Activated CD4-positive, alpha-beta T cell treated with anti-CD3 and anti-CD28 coated beads, Interleukin-2, amount 50 U/mL, for 24 hours (primary cell): ENCODE measurements at places on chromosomes 6 and 20.

GRCh38 chr6:136920671-136921380, 1.3 kb upstream of the SLC35D3 start:
- DNase-seq: peak; percentile 1

DNA sequence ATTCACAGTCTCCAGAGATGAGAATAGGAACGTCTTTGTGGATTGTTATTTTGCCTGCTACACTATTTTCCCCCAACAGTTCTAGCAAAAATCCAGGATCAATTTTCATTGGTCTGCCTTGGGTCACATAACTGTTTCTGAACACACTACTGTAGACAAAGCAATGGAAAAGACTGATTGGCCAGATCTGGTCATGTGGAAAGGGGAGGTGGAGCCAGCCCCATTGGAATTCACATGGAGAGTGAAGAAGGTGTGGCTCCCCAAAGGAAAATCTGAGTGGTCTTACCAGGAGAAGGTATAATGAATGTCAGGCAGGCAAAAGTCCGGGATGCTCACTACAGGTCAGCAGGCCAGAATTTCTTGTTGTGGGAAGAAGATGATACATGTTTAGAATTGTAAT, 9.5 kb upstream of the TP53RK start:
- DNase-seq: no peak

DNA sequence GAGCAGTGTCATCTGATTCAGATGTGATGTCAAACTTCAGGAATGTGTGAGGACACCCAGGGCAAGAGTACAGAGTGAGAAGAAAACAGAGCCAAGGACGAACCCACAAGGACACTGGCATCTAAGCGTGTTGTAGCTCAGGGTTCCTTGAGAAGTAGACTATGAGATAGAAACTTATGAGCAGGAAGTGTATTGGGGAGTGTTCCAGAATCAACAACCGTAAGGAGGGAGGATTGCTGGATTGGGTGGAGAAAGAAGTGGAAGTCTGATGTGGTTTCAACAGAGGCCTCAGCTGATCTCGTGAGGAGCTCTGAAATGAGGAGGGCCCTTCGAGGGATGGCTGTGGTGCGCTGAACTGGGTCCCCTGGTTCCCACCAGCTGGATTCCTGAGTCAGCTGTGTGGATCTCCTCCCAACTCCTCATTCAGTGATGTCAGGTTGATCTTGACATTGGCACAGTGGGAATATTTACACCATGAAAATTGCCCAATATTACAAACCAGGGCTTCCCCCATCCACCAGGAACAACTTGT, 25.7 kb upstream of the IGF2R start:
- no peak for DNase-seq

DNA sequence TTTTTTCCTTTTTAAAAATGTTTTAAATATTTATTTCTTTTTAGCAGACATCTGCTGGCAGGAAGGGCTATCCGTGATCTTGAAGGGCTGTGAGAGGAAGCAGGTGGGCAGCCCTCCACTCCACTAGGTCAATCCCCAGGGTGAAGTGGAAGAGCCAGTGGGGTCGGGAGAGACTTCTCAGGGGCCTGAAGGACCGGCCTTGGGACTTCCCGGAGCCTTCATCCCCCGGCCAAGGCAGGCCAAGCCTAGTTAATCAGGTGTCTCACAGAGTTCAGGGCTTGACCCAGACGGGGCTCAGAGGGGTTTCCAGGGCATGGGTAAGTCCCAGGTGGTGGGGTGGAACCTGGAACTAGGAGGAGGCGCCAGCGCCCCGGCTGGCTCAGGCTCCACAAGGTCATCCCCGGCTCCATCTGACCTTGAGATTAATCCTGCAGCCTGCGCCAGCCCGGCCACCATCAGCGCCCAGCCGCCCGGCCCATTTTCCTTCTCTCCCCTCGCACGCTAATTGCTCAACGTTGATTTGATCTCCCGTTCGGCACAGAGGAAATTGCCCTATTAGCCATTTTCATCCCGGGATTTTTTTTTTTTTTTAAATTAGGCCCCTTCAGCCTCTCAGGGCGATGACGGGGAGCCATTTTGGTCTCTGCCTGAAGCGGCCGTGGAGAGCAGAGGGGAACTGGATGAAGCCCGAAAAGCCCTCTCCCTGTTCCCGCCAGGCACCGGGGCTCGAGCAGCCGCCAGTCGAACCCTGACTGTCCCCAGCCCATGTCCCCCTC, 44.4 kb downstream of the MDFI start:
- no peak for DNase-seq

- DNase-seq: no peak
These were observed 9.6 kb downstream of the SLC18B1 start for GRCh38 chr6:132788658-132789395.

- no peak for DNase-seq
These were observed 4.0 kb downstream of the PLAGL2 start for GRCh38 chr20:32203356-32204204.

- no peak for DNase-seq
These were observed 48.1 kb upstream of the HEY2 start for GRCh38 chr6:125701354-125701668.
